Stimulated activated CD8-positive, alpha-beta memory T cell treated with anti-CD3 and anti-CD28 coated beads, Interleukin-4, amount 100 ng/mL, for 4 hours (primary cell): ENCODE measurements at places on chromosomes 11 and 22.

- DNase-seq, result no peak
These were observed 29.9 kb upstream of the OR5B12 start for GRCh38 chr11:58471892-58472291.

DNA sequence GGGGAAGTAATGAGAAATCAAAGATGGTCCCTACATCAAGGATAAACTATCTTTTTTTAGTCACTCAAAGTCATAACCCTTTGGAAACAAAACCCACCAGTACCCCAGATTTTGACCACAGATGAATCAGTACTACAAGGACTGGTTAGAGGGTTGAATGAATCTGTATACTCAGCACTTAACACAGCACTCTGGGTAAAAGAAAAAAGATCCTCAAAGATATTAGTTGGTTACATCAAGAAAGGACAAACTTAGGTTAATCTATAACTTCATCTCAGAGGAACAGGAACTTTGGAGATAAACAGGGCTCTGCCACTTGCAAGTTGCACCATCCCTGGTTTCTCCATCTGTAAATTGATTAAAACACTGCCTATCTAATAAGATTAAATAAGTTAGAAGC lies 18.8 kb downstream of the SC5D start:
- no peak for DNase-seq

DNA sequence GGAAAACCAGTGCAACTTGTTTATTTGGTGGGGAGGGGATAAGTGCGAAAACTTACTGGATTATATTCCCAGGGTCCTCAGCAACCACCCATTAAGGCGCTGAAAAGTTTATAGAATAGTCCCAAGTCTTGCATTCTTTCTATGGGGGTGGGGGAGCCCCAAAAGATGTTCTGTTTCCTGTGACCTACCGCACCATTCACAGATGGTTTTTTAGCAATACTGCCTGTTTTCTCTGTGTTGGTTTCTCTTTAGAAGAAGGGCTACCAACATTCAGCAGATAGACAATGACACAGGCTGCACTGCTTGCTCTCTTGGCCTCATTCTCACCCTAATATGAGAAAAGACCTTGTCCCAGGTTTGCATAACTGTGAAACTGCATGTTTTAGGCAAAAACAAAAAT lies 86.5 kb downstream of the FAM76B start:
- DNase-seq, result no peak

GRCh38 chr22:46934746-46935491 lies 172.5 kb downstream of the TBC1D22A start:
- DNase-seq, result no peak

DNA sequence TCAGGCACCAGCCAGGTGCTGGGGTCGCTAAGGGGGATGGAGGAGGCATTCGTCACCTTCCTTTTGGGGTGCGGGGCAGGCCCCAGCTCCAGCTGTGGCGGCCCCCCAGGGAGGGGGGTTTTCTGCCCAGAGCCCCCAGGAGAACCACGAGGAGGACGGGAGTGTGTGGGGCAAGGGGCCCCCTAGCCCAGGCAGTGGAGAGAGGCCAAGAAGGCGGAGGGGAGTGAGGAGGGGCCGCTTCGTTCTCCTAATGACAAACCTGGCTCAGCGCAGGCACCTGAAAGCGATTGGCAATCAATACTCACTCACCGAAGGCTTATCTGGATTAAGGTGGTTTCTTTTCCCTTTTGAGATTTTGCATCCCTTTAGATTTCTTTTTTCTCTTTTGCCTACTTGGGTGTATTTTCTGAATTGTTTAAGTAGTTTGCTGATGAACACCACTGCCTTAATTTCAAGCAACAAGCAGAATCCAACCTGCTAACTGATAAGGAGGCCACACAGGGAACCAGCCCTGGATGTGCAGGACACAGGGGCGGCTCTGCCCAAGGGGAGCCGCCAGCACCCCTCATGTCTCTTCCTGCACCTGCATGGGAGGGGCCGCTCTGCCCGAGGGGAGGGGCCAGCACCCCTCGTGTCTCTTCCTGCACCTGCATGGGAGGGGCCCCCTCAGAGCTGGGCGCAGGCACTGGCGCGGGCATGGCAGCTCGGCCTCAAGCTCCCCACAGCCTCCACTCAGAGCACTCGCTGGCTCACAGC lies 122.3 kb downstream of the BRD1 start:
- DNase-seq, result no peak

DNA sequence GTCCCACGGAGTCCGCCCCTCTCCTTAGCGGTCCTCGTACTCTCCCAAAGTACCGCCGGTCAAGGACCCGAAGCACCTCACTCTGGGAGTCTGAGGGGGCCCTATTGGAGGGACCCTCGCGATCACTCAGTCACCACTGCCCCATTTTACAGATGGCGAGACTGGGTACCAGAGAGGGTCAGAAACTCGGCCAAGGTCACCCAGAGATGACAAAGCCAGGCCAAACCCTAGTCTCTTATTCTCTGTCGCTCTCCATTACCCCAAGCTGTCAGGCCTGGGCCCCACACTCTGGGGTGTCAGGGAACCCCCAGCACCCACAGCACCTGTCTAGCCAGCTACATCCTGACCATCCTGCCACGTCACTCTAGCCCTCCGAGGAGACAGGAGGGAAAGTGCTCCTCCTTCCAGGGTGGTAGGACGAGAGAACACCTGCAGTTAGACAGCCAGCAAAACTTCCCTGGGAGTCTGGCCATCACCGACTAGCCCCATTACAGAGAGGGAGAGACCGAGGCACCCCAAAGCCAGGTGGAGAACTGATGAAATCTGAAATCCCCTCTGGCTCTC lies 1.4 kb upstream of the KCNJ4 start:
- no peak for DNase-seq

GRCh38 chr22:23269441-23270211 lies 89.3 kb downstream of the BCR start:
- DNase-seq, result no peak

GRCh38 chr22:37752189-37753087 lies 55.3 kb upstream of the GCAT start:
- no peak for DNase-seq

DNA sequence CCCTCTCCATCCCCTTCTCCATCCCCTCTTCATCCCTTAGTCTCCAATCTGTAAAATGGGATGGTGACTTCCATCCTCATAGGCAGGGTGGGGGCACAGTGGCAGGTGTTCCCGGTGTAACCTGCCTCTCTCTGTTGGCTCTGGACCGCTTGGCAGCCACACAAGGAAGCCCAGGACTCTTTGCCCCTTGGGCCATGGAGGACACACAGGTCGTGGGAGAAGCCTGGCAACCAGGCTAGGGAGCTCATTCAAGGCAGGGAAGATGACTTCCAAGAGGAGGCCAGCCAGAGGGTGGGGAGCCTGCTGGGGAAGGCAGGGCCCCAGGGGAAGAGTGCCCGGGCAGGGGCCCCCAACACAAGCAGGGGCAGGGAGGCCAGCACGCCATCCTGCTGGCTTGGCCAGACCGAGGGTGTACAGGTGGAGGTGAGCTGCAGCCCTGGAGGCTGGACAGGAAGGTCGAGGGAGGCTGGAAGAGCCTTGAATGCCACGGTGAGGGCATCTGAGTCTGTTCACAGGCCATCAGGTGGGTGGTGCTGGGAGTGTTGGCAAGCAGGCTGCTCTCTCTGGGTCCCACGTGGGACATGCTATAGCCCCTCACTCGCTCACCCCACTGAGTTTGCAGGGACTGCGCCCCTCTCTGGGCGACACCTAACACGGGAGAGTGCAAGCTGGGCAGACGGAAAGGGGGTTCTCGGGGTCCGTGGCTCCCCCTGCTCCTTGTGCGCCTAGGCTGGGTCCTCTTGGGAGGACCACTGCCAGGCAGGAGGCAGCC lies 15.5 kb upstream of the CTSD start:
- no peak for DNase-seq

DNA sequence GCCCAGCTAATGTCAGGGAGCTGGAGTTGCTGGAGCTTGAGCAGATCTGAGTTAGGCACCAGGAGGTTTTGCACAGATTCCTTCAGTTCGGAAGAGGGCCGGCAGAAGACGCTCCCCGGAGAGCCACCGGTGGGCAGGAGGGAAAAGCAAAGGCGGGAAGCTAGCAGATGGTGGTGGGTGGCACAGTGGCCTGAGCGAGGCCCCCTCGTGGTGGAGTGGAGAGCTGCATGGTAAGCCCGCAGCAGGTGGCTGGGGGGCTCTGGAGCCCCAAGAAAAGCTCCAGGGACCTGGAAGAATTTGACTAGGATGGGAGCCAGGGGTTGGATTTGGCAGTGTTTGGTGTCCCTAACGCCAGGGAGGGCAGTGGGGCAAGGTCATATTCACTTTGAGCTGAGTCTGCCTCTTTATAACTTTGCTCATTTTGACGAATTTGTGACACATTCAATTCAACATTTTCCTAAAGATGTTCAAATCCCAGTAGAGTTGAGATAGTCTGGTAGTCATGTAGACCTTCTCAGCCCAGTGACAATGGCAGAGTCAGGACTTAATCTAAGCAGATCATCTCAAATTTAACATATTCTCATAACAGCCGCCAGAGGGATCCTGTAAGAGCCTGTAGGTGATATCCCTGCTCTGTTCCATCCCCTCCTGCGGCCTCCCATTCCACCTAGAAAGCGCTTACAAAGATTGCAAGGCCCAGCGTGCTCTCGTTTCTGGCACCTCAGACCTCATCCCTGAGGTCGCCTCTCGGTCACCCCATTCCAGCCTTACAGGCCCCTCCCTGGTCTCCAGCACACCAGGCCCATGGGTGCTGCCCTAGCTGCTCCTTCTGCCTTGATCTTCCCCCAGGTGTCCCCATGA lies 57.9 kb downstream of the TRIM29 start:
- no peak for DNase-seq

DNA sequence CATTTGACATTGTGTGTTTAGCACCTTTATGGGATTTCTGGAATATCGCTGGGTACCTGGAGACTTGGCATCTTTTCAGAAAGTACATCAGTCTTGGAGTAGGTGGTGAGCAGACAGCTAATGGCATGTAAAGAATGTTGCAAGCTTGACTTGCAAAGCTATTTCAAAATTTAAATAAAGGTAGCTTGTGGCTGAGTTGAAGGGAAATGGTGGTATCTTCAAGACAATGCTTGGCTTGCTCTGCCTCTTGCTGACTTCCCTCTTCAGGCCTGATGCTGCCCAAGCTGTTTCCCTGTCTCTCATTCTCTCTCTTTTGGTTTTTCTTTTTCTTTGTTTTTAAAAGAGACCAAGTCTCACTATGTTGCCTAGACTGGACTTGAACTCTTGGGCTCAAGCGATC lies 13.2 kb downstream of the ZNRF3 start:
- DNase-seq, result no peak

DNA sequence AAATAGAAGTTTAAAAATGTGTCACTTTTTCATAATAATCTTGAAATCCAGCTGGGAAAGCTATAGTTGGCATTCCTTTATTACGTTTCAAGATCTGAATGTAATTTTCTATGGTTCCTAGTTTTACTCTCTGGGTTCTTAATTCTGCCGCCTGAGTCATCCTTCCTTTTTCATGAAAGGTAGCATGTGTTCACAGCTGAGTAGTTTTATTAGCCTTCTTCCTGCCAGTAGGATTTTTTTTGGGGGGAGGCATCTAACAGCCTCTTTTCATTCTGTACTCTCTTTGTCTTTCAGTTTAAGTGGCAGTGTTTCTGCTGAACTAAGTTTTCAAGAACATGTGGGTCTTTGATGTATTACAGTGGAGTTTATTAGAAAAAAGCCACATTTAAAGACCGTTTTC lies 36.5 kb downstream of the OR2AG2 start:
- DNase-seq, result no peak

GRCh38 chr22:16933291-16934282 lies 74.4 kb downstream of the GAB4 start:
- DNase-seq, result no peak

- no peak for DNase-seq
These were observed 11.2 kb upstream of the ACR start for GRCh38 chr22:50726643-50727340.

- no peak for DNase-seq
These were observed 452 bp downstream of the MACROD1 start for GRCh38 chr11:64165481-64165841.

GRCh38 chr11:10162222-10162621 lies 131.8 kb downstream of the SBF2 start:
- no peak for DNase-seq

- no peak for DNase-seq
These were observed 15.8 kb downstream of the LINC01488 start for GRCh38 chr11:69497221-69497787.

- no peak for DNase-seq
These were observed 948.2 kb downstream of the NTM start for GRCh38 chr11:132318421-132319157.

GRCh38 chr11:111526501-111526900 lies 11.9 kb downstream of the HOATZ start:
- DNase-seq, result no peak

- no peak for DNase-seq
These were observed 1.4 kb downstream of the B3GNT6 start for GRCh38 chr11:77035580-77035979.

- DNase-seq, result no peak
These were observed 89.1 kb upstream of the DBX1 start for GRCh38 chr11:20249378-20249777.

DNA sequence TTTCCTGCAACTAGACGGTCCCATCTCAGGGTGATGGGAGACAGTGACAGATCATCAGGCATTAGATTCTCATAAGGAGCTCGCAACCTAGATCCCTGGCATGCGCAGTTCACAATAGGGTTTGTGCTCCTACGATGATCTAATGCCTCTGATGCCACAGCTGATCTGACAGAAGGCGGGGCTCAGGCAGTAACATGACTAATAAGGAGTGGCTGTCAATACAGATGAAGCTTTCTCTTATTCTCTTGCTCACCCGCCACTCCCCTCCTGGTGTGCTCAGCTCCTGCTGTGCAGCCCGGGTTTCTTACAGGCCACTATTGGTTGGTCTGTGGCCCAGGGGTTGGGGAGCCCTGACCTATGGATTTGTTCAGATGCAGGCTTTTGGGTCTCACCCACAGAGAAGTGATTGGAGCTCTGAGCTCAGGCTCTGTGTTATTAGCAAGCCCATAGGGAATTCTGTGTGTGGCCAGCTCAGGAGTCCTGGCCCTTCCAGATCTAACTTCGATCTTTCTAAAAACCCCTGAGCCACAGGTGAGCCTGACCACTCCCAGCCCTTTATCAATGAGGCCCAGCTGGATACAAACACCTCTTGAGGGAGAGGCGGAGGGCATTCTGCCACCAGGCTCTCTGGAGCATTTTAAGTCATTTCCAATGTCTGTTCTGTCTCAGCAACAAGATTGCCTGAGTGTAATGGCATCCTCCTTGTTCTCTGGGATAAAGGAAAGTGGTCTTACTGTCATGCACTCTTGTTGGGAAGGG lies 351.8 kb downstream of the BUD13 start:
- no peak for DNase-seq

- no peak for DNase-seq
These were observed 136.4 kb downstream of the CCDC81 start for GRCh38 chr11:86511086-86511551.

GRCh38 chr11:34632105-34632791 lies 11.4 kb downstream of the EHF start:
- DNase-seq, result no peak

DNA sequence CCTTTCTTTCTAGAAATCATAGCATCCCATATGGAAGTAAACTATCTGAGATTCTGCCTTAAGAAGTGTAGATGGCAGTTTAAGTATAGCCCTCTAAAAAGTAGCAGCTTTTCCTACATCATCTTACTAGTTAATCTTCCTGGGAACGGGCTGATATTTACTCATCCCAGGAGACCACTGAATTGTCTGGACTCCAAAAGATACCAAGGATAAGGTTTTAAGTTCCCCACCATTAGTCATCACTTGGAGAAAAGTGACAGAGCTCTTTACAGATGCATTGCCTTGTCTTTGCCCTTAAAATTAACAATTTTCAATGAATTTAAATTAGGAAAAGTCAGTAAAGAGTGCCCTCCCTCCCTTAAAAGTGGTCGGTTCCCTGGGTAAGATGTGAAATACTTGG lies 129.5 kb downstream of the MAML2 start:
- no peak for DNase-seq
